ENCODE measurements at places on chromosomes 3 and 15.

GRCh38 chr3:195095035-195095703 lies 175.8 kb downstream of the XXYLT1 start:
- no peak for DNase-seq

DNA sequence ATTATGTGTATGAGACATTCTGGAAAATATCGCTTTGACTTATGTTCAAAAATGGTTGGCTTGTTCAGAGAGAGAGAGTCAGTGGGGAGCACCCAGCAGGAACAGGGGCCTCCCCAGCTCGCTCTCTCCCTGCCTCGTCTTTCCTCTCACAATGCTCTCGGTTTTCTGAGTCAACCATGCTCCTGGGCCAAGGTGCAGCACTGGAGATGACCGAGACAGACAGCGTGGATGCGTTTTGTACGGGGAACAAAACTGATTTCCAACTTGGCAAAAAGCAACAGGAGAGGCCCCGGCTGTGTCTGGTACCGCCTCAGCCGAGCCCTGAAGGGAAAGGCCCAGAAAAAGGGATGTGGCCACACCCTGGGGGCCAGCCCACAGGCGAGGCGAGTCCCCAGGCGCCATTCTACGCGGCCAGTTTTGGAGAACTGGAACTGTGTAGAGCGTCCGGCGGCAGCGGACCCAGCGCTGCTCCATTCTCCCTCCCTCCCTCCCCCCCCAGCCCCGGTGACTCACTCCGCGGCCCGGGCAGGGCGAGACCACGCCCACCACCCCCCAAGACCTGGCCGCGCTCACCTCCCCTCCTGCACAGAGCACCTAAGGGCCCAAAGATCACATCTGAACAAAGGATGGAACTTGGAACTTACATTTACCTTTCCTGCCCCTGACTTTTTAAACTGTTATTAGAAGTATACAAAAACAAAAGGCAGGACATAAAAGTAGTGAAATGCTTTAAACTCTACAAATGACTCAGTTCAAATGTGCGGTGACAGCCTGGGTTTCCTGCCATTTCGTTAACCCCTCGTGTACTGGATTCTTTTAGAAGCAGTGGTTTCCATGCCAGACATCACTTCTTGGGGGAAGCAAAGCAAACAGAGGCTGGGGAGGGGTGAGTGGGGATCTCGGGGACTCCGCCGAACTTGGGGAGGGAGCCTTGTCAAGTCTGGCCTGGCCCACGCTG lies 12.7 kb downstream of the ATP10A start:
- DNase-seq = peak; percentile 61

DNA sequence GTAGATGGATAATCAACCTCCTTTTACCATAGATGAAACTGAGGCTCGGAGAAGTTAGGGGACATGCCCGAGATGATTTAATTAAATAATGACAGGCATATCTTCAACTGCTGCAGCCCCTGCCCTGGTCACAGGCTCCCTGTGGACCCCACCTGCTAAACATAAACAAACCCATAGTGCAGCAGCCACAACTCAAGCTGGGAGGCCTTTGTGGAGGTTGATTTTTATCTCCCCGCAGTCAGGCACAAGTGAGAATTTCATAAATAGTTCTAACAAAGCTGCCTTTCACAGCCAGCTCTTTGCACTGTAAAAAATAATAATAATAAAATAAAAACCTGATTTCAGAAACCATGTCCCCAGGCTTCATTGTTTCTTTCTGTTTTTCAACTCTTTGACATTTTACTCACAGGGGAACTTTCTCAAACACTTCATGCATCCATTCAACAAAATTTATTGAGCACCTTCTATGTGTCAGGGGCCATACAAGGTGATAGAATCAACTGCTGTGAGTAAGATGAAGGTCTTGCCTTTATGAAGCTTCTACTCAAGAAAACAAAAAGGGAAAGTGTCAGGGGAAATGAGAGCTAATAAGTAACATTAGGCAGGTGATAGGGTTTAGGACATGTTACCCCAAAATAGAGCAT lies 393.6 kb upstream of the PROK2 start:
- no peak for DNase-seq

- DNase-seq = no peak
Observed at GRCh38 chr15:75786575-75786947, 56.7 kb upstream of the UBE2Q2 start.

GRCh38 chr15:42152196-42152920 lies 4.1 kb downstream of the PLA2G4F start:
- peak; percentile 79 for DNase-seq

- DNase-seq = no peak
Observed at GRCh38 chr3:136351351-136351750, 101.2 kb downstream of the PCCB start.

DNA sequence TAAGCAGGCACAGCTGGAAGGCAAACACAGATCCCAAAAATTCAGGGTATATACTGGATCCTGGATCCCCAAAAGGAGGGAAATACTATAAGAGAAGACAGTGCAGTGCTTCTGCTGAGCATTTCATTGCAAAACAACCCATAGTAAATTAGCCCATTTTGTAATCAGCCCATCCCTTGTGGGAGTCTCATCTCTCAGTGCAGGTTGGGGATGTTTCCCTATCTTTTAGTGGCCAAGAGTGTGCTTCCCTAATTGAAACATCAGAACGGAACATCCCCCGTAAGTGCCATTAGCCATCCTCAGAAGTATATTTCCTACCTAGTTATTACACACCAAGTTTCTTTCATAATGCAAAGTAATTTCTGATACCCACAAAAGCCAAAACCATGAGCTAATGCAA lies 11.2 kb upstream of the MTMR14 start:
- no peak for DNase-seq

GRCh38 chr3:5644773-5645670 lies 457.5 kb downstream of the EDEM1 start:
- DNase-seq = no peak

DNA sequence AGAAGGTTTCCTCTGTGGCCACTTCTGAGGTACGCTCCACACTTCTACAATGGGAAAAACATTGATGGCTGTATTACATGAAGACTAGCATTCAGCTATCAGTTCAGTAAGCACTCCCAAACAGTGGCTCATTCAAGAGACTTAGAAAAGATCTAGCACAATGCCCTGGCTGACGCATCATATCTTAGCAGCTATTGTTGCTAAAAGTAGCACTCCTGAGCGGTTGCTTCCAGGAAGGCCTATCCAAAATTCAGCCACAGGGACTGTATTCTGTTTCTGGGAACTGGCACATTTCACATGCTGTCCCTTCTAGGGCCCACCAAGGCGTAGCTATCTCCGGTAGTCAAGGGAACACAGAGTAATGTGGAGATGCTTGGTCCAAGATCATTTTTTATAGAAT lies 21.2 kb upstream of the SPRED1 start:
- DNase-seq = no peak
